Erythroblast (primary cell): ENCODE measurements at places on chromosomes 16 and 17.

DNA sequence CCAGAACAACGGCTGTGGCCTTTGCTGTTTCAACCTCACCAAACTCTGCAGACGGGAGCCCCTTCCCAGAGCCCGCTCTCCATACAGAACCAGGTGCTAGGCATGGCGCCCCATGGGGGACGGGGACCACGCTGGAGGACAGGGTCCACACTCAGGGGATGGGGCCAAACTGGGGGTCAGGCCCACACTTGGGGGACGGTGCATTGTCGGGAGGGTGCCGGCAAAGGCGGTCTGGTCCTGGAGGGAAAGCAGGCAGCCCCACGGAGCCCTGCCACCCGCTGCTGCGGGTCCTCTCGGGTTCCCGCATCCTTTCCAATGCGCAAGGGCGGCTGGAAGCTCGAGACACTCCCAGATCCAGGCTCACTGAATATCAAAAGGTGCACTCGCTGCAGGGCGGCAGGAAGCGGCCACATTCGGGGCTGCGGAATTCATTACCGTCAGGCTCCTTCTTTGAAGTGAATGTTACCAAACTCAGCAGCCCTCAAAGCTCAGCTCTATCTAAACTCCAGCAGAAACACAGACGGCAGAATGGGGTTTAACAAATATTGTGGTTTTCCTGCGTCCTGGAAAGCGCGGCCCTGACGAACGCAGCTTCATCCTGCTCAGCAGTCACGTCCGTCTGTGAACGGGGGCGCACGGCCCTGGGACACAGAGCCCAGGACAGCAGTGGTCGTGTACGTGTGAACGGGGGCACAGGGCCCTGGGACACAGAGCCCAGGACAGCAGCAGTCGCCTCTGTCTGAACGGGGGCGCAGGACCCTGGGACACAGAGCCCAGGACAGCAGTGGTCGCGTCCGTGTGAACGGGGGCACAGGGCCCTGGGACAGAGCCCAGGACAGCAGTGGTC is 41.3 kb downstream of the LMF1 start:
- DNase-seq: no peak

DNA sequence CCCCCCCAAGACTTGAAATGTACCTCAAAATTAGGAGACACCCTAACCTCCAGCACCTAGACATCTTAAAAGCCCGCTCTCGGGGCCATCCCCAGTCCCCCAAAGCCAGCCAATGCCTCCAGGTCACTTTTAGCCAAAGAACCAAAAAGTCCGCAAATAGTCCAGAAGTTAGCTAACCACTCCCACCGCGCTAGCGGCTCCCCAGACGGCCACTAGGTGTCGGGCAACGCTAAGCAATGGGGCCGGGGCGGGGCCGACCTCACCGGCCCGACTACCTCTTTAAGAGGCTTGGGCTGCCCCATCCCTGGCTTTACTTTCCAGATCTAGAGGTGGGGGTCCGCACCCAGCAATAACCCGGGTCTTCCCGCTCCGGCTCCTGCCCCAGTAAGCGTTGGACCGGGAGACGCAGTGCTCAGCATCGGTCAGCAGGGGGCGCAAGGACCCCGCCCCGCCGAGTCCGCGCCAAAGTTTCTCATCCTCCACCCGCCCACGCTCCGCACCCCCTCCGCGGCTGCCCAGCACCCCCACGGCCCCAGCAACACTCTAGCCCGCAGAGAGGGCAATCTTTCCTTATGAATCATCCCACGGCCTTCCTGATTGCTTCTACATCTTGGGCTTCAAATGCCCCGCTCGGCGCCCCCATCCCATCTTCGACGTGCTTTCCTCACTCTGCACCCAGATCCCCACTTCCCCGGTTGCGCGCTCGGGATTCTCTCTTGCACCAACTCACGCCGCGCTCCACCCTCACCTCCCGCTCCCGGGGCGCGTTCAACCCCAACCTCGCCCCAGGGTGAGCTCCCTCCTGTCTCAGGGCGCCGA is 765 bp downstream of the COL1A1 start:
- peak; percentile 87 for DNase-seq

DNA sequence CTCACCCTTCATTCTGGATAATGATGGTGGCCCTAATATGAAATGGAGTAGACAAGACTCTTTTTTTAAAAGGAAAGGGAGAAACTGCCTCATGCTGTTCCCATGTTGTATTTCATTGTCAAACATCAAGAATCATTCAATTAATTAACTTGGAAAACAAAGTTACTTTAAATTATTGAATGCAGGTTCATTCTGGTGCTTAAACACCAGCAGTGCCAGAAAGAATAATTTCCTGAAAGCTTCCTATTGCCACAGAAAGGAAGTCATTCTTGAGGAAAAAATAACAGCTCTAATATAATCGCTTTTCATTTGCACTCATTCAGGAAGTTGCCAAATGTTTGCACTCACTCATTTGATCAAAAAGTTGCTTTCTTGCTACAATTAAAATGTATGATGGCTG is 497.1 kb upstream of the CDH11 start:
- DNase-seq: no peak

- peak; percentile 83 for DNase-seq
Measured at GRCh38 chr17:19766421-19767270, 18.5 kb upstream of the ALDH3A1 start.

GRCh38 chr17:49239963-49240362 is 9.4 kb upstream of the PHOSPHO1 start:
- DNase-seq: no peak

GRCh38 chr17:54063639-54064038 is 240.9 kb downstream of the KIF2B start:
- no peak for DNase-seq

DNA sequence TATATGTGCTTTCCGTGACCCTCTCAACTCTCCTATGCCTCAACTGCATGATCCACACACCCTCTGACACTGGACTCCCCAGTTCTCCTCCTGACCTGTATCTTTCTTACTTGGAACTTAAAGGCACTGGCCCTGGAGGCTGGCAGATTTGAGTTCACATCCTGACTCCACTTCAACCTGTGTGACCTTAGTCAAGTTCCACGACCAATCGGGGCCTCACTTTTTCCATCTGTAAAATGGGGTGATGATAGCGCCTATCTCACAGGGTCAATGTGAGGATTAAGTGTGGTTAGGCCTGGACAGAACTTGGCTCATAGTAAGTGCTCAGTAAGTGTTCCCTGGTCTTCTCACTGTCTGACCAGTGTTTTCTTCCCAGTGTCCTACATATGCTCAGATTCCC is 25.1 kb downstream of the MARF1 start:
- DNase-seq: no peak

DNA sequence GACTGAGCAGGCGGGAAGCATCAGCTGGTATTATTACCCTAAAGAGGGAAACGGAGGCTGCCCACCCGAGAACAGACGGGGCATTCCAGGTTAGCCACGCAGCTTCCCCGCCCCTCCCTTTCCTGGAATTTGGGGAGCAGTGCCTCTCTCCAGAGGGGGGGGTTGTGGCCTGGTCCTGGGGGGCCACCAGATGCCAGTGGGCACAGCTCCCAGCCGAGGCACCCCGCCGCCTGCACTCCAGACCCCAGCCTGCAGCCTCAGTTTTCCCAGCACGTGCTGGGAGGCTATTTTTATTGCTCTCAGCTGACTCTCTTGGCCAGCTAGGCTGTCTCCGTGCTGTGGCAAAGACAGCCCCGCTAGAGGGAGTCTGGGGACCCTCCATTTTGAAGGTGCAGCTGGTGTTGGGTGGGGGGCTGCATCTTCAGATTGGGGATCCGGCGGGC is 62.7 kb upstream of the GSE1 start:
- DNase-seq: no peak

GRCh38 chr17:7673239-7673638 is 14.1 kb downstream of the TP53 start:
- DNase-seq: peak; percentile 75

- no peak for DNase-seq
Measured at GRCh38 chr17:53472586-53472985, 350.1 kb upstream of the KIF2B start.

- DNase-seq: no peak
Measured at GRCh38 chr16:88532434-88533241, 37.6 kb upstream of the ZC3H18 start.

DNA sequence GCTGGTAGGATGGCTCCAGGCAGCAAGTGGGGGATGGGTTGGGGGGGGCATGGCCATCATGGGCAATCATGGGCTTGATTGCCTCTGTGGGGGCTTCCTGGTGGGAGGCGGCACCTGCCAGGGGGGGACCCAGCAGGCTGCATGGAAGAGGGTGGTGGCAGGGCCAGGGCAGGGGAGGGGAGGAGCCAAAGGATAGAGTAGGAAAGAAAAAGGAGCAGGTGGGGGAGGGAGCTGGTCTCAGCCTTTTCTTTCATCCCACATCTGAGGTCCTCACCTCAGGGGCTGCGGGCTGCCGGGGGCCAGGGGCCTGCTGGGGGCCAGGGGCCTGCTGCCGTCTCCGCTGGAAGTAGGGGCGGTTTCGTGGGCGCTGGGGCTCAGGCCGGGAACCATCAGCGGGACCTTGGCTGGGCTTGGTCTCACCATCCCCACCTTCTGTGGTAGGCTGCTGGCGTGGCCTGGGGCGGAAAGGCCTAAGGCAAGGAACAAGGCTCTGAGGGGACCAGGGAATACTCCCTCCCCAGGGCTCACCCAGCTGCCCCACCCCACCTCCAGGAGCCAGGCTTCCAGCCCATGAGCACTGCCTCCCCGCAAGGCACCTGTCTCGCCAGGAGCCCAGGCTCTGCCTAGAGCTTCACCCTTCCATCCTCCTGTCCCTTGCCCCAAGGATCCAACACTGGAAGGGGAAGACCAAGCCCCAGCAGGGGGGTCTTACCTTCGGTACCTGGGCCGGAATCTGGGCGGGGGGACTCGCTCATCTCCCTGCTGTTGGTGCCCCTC is 5.0 kb downstream of the YBX2 start:
- DNase-seq: no peak

GRCh38 chr16:3171181-3171854 is 16.7 kb upstream of the OR1F1 start:
- DNase-seq: no peak

GRCh38 chr17:61389670-61390478 is 9.8 kb upstream of the TBX2 start:
- peak; percentile 62 for DNase-seq

DNA sequence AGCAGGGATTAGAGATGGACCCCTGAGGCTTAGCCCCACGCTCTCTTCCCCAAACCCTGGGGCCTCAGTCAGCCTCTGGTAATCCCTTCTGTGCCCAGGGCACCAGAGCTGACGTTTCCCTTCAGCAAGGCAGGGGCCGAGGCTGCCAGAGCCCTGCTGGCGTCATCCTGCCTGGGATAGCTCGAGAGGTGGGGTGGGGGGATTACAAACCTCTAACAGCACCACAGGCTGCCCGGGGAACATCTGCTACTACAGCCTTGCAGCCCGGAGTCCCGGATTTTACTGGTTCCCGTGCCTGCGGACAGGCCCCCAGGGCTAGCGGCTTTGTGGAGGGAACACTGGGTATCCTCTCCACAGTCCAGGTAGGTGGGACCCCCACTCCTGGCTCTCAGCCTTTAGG is at the start of gene AANAT:
AANAT (plus strand) TSS at position 238 of the 400 bp plus-strand sequence. CDS start 1,144 bp downstream, outside the sequence.
- DNase-seq: no peak

DNA sequence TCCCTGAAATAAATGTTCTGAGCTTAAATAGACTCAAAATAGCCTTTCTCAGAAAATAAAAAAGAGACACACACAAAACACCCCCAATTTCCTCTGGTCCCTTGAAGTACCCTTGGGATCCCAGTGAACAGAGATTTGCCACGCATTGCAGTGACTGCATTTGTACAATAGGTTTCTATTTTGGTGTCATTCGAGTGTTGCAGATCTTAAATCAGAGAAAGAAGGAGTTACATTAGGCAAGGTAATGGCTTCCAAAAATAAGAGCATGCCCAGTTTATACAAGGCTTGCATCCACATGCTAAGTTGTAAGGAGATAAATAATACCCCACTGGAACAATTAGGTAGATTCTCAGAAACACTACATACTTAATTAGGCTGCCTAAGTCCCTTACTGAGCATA is 2.2 kb downstream of the TOX3 start:
- no peak for DNase-seq

DNA sequence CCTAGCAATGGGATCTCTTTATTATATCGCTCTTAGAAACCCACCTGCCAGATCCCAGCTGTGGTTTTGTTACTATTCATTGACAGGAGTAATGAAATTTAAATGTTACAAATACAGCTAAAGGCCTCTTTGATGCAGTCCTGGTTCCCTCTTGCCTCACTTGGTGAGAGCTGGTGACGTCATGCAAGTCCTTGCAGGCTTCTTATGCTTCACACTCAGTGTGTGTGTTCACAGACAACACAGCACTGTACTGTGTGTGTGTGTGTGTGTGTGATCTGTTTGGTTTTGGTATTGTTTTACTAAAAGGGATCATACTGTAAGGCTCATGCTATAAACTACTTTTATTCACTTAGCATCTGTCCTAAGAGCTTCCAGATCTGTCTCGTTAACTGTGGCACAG is 75.0 kb downstream of the USP22 start:
- DNase-seq: no peak

DNA sequence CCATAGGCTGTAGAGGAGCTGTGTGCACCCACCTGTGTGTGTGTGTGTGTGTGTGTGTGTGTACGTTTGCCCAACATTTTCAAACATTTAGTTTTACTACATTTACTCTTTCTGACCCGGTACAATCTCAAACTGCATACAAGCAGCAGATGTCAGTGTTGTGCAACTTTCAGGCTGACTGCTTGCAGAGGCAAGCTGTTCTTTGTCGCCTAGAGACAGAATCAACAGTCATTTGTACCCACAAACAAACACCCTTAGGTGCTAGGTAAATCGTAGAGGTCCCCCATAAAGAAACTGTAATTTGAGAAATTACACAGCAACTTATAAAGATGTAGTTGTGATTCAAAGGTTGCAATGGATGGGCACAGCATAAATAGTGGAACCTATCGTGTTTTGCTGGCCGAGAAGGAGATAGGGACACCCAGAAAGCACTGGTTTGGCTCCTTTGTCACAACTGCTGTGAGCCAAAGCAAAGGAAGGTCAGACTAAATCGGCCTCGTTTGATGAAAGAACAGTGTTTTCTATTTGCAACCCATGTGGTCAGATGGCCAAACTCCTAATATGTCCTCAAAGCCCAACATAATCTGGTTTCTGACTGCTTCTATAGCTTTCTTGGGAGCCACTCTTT is 478.4 kb downstream of the TOX3 start:
- no peak for DNase-seq

- DNase-seq: no peak
Measured at GRCh38 chr16:3122926-3123570, 10.7 kb downstream of the ZNF205 start.
